ENCODE measurements at places on chromosomes 2 and 18.

DNA sequence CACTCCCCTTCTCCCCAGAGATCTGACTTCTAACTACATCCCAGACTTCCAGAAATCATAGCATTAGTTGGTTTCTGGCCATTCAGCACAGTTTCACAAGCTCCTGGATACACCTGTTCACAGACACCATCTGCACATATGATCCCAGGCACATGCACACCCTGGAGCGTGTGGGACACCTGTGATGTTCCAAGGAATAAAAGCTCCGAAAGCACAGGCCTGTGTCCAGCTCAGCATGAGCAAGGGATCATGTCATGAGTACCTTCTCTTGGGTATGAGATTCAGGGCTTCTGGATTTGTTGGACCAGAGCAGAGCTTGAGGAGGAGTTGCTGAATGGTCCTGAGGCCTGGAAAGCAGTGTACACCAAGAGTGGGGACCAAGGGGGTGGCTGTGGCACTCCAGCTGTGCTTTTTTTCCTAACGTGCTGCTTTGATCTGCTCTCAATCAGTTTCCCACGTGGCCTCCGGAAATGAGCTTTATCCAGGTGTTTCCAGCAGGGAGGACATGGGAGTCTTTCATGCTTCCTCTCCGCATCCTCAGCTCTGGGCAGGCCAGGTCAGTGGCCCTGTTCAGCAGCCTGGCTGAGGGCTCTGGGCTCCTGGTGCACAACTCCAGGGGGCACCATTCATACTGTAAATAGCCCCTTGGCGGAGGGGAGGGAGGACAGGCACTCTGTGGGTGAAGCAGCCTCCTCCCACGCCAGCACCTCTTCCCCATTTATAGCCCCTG, 1.8 kb downstream of the DYSF start:
- no peak for ATAC-seq

DNA sequence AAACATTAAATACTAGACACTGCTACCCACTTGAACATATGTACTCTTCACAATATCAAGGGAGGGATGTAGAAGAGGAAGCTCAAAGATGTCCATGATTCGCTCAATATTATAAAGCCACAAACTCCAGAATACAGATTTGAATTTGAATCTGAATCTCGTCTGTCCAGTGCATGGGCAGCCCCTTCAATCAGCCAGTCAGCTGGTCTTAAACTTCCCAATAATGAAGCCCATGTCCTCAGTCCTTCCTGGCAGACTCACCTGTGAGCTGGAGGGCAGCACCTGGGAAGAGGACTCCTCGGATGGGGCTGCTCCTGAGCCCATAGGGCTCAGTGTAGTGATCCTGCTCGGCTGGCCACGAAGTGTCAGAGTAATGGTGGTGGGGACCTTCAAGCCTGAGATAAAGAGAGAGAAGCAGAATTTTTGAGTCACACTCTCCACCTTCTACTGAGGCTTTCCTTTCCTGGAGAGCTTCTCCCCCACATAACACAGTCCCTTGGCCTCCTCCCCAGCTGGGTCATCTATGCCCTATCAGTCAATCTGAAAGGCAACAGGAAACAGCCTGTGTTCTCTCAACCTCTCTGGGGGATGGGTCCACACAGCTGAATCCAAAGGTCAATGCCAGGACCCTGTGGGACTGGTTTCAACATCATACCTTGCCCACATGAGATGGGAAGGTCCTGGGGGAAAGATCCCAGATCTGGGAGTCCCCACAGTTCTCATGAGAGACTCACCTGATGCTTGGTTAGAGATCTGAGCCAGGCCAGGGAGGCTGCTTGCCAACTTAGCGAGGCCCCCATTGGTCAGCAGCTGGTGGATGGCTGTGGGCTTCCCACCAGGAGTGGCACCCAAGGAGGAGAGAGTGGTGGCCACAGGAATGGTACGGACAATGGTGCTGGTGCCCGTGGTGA, 36.5 kb downstream of the KANSL3 start:
- peak; percentile 58 for ATAC-seq

DNA sequence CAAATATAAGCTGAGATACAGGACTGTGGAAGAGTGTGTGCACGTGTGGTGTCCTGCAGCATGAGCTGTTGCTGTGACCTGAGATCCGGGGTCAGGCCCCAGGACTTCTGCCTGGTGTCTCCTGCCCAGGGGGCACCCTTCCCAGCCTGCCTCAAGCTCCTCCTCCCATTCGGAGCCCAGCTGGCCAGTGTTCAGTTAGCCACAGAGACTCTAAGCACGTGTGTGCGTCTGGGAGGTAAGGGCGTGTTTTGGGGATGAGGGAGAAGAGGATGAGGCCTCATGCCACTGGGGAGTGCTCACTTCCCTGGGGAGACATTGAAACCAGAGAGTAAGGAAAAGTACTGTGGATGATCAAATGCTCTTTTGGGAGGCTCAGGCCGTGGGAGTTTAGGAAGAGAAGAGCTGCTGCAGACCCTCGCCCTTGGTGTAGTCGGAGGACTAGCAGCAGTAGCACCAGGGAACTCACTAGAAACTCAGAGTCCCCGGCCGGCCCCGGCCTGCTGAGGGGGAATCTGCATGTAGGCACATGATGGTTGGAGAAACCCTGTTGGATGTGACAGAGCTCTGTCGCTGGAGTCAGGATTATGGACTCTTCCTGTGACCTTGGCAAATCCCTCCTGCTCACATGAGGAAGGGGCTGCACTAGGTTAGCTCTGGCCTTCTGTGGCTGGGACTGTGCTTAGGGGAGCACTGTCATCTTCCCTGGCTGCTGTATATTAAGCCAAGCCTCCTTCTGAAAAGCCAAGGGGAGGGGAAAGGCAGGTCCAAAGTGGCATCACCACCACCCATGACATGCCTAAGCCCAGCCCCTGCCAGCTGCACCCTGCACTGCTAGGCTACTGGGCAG, 231.1 kb downstream of the DYSF start:
- ATAC-seq, result no peak

DNA sequence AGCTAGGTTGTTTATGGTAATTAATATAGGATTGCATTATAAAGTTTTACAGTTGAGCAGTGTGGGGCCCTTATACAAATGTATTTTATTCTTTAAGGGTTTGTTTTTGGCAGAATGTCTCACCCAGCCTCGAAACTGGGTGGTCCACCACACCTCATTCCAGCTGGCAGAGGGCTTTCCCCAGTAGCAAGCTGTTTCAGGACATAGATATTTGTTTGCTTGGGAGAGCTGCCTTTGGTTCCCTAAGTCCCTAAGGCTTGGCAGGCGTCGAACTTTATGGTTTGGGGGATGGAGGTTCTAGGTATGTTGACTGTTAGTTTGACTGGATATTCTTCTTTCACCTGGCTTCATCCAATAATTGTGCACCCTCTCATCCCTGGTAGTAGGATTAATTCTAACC, 205.9 kb downstream of the KCNS3 start:
- ATAC-seq, result no peak

DNA sequence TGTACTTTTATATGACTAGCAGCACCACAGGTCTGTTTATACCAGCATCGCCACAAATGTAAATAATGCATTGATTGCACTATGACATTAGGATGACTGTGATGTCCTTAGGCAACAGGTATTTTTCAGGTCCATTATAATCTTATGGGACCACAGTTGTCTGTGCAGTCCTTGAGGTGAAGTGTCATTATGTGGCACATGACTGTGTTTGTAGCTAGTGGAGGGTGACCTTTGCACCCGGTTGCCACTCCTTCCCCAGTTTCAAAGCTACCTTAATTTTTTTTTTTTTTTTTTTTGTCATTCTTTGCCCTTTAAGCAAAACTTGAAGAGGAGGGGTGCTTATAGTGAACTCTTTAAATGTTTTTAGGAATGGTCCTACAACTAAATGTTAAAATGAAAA, 386.4 kb downstream of the THSD7B start:
- ATAC-seq, result no peak

- ATAC-seq, result no peak
These were observed 180.7 kb upstream of the ID2 start for GRCh38 chr2:8501061-8501720.

DNA sequence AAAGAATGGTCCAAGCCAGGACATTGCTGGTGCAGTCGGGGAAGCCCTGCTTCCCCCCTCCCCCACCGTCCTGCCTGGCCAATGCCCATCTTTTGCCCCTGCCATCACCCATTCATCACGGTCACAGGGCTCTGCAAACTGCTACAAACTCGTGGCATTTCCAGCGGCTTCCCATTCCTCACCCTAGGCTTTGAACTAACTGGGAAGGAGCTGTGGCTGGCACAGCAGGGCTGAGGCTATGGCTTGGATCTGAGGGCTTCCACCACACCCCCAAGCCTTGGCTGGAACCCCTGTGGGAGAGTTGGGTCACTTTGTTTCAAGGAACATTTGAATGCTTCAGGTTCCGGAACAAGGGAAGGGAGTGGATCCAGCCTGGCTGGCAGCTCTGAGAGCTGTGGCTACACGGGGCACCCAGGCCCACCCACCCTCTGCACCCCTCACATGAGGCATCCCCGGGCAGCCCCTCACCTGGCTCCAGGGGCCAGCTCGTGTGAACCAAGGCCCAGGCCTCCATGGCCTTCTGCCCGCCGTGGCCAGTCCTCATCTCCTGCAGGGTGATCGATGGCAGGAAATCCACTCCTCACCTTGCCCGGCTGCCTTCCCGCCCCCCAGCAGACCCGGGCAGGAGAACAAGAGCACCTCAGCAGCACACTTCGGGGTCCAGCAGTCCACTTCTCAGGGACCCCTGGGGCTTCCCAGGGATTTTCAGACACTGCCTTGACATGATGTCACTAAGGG, 58.8 kb upstream of the OTOS start:
- ATAC-seq, result no peak

GRCh38 chr18:36513556-36513955, 216.0 kb downstream of the FHOD3 start:
- ATAC-seq, result no peak

DNA sequence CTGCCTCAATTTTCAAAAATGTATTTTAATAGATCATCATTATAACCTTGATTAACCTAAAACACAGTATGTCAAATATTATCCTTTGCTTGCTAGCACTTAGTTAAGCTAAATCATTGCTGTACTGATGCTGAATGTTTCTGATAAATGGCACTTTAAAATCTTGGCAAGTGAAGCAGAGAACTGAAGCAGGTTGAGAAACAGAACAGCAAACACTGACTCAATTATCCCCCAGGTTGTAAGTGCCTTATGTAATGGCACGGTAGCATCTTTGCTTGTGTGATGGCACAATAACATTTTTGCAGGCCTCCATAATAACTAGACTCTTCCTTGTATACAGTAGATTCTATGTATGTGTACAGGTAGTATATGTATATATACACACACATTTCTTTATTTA, 33.8 kb downstream of the ARHGAP15 start:
- no peak for ATAC-seq

DNA sequence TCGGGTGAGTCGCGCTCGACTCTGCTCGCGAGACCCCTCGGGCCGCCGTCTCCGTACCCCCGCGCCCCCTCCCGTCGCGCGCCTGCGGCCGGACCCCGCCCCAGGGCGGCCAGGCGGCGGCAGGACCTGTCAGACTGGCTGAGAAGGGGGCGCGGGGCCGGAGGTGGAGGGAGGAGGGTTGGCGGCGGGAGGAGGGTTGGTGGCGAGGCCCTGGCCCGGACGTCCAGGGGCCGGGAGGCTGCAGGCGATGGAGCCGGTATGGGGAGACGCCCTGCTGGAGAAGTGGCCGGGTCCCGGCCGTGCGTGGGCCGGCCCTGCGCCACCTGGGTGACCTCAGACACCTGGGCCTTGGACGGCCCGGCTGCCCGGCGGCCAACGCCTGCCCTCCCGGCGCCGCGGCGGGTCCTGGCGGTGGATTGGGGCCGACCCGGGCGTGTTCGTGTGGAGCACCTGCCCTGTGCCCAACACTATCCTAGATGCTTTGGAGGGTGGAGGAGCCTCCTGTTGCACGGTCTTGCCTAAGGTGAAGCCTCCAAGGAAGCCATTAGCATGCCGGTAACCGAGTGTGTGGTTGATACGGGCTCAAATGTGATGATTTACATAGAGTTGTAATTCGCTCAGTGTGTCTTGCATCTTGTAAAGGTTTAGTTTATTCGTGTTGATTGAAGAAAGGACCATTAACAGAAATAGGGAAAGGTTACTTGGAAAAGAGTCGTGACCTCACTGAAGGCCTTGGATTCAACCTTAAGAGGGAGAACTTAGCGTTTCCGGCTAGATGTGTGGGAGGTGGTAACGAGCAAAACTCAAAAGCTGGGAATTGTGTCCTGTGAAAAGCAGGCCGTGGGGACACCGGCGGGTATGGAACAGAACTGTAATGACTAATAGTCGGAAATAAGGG, 550 bp downstream of the MYL12B start:
- peak; percentile 34 for ATAC-seq

- no peak for ATAC-seq
These were observed 228.6 kb downstream of the SETBP1 start for GRCh38 chr18:44909191-44909719.

GRCh38 chr2:68799140-68800026, 64.8 kb downstream of the ARHGAP25 start:
- ATAC-seq, result no peak

DNA sequence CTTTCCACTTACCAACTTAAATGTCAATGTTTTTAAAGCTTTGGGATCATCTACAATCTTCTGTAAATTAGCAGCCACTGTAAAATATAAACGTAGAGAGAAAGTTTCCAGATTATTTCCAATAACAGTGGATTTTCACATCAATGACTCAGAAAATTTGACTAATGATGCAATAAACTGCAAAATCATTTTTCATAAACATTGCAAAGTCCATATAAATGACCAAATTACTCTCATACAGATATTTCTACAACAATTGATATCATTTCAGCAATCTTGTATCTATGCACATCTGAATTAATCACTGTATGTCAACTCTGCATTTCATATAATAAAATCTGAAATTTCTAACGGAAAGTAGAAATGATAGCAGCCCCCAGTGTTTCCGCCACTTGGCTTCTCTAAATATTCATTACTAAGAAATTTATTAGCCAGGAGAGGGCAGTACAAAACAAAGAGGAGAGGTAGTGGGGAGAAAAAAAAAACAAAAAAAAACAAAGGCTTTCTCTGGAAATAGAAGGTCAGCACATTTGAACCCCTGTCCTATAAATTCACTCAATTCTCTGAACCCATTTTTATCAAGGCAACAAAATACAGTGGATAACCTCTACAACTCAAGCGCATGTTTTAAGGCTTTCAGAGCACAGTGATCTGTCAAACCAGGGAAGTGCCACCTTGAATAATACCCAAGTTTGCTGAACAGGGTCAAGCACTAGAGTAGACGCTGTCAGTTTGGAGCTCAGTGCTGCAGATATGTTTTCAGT, 282.6 kb downstream of the STK39 start:
- no peak for ATAC-seq

DNA sequence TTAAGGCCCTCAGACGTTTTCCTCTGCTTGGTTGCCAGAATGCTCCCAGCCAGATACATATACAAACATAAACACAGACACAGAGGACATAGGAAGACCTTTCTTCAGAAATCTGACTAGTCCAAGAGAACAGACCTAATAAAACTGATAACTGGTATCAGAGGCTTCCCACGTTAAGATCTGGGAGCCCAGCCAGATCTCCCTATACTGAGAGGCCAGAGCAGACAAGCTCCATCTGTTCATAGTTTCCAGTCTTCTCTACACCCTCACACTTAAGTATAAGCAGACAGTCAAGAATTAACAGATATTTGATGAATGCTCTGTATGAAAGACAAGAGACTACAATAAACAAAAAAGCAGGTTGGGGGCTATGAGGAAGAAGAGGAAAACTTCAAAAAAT, 240.5 kb upstream of the CHAC2 start:
- ATAC-seq, result no peak

Measured in activated CD4-positive, CD25-positive, alpha-beta regulatory T cell treated with anti-CD3 and anti-CD28 coated beads, Interleukin-2, amount 50 U/mL, for 24 hours (primary cell).